ENCODE measurements at places on chromosomes 4 and X.

DNA sequence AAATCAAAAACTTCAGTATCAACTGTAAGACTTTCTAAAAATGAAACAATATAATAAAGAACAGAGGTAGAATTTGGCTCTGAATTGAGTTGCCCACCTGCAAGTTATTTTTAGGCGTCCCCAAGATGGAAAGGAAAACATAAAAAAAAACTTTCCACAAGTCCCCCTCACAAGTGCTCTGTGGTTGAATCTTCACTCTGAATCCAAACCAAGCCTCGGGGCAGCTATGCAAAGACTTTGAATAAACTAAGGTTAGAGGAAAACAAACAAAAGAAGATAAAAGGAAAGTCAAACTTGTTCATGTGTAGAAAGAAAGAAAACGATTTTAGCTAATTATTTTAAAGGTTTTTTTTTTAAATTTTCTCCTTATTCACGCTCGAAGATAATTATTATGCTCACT is 372.4 kb upstream of the SLIT2 start:
- no peak for DNase-seq

DNA sequence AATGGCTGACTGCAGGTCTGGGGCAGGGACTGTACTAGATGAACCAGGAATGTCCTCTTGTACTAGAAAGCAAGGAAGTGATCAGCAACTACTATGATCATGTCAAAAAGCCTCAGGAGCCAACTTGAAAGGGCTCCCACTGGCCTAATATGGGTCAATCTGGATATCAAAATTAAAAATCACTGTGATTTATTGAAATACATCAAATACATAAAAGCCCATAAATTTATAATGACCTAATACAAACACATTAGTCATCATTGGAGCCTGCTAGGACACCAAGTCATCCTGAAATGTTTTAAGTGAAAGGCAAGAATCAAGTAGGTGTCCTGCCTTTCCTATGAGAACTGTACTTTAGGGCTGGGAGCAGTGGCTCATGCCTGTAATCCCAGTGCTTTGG is 70.5 kb upstream of the KLHL13 start:
- DNase-seq = no peak

- DNase-seq = no peak
Measured at GRCh38 chr4:38728631-38729141, 54.1 kb downstream of the TLR10 start.

DNA sequence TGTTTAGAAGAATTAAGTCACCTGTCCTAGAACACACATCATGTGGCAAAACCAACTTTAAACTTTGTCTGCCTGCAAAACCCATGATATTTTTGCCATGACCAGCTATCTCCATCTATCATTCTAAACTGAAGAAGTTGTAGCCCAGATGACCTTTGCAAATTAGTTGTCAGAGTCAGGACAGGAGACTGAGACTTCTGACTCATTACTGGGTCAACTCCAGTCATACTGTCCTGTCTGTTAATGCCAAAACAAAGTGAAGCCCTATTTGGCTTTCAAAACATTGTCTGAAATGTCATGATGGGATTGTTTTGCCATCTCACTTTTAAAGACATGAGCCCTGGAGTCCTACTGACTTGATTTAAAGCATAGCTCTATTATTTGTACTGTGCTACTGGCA is 365.7 kb upstream of the CPEB2 start:
- no peak for DNase-seq

DNA sequence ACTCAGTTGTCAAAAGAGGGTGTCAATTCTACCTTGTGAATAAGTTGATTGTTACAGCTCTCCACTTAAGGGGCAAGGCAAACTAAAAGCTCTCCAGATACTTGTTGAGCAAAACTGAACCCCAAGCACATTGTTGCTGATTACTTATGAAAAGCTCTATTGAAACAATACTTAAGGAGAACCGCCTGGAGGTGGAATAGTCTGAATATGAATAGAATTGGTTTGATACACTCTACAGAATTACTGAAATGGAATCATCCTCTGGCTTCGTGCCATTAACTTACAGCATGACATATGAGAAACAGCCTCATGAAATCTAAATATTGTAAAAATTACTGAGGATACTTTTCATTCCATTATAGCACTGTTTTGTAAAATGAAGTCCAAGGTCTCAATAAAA is 127.0 kb upstream of the SH3RF1 start:
- no peak for DNase-seq

GRCh38 chr4:155371432-155372043 is 5.2 kb downstream of the MAP9 start:
- no peak for DNase-seq

GRCh38 chrX:16671005-16671404 is 21.0 kb downstream of the S100G start:
- no peak for DNase-seq

GRCh38 chrX:122866532-122866931 is 317.5 kb upstream of the GRIA3 start:
- no peak for DNase-seq

- no peak for DNase-seq
Measured at GRCh38 chr4:157223456-157223855, 2.9 kb downstream of the GRIA2 start.

DNA sequence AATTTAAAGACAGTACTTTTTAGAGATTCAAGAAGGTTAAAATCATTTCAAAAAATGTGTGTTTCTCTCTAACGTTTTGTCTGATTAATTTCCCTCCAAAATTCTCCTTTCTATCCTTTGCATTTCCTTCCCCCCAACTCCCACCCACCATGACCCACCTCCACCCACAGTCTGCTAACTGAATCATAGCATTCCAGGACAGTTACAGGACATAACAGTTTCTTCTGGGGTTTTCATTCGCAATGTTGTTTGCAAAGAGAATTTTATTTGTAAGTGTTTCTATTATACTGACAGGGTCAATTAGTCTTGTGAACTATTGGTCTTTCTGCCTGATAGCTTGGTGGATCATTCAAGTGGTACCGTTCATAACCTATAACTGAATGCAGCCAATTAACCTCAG is 53.7 kb downstream of the ANAPC10 start:
- no peak for DNase-seq

- DNase-seq = no peak
Measured at GRCh38 chr4:138090150-138090917, 151.8 kb downstream of the SLC7A11 start.

- DNase-seq = no peak
Measured at GRCh38 chrX:20498851-20499635, 232.3 kb upstream of the RPS6KA3 start.

DNA sequence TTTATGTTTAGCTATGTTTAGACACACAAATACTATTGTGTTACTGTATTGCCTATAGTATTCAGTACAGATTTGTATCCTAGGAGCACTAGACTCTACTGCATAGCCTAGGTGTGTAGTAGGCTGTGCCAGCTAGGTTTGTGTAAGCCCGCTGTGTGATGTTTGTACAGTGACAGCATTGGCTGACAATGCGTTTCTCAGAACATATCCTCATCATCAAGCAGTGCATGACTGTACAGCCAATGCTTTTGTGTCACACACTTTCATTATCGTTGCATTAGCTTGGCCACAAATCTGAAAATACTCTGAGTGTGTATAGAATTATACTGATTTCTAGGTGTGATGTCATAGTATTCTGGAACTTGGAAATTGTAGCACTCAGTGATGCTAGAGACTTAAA is 63.4 kb downstream of the CLDN34 start:
- DNase-seq = no peak

- no peak for DNase-seq
Measured at GRCh38 chrX:49919617-49920016, 2.8 kb upstream of the CLCN5 start.
